ENCODE measurements at places on chromosomes 3 and 15.

GRCh38 chr15:60898896-60899295, 330.2 kb downstream of the RORA start:
- no peak for DNase-seq

DNA sequence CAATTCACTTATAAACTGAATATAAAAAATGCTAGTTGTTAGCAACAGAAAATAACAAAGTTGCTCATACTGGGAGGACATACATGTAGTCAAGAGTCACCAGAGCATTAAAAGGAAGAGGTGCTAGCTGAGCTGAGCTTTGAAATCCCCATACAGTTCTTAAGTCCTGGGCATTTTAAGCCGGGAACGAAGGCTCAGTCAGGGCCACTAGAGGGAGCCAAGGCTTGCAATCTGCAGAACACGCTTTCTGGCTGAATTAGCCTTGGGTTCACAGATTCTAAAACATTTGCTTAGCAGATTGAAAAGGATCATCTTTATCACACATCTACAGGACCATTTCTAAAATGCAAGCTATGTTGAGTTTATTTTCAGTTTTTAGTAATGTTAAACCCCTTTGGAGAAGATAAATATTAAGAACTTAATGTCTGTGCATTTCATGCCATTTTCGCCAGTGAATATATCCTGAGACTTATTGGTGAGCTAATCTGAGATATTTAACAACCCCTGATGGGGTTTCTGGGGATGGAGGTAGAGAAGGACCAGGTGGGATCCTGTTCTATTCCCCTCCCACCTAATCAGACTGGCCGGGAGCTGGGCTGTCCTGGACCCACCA, 26.3 kb upstream of the MNS1 start:
- DNase-seq = peak; percentile 72

DNA sequence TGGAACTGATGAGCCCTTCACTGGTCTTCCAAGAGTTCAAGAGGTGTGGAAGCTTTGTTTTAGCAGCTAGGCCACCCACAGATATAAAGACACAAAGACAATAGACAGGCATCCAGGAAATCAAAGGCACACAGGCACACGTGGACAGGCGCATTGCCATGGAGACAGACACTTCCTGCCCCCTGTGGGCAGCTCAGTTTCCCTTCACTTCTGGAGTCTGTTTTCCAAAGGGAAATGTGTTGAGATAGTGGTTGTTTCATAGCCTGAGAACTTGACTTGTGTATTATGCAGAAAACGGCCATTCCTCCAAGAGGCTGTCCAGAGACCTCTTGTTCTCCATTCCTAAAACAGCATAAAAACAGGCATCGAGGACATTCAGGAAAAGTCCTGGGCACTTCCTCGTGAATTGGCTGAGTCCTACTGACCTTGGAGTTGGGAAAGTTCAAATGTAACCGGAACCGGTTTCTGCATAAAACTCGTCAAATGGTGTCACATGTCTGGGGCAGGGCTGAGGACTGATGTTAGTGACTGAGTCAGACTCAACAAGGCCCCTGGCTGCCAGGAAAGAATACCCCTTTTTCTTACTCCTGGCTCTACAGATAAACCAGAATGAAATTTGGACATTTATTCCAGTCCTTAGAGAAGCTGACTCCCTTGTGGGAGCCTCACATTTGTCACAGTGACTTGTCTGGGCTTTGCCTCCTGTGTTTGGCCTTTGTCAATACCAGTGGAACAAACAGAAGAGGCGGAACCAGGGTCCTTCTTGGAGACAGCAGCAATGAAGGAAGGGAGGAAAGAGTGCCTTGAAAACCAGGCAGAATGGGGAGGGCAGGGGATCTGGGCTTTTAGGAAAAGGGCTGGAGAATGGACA, 1.3 kb downstream of the ALPK3 start:
- DNase-seq = no peak

- DNase-seq = no peak
Measured at GRCh38 chr3:53293867-53294266, 38.0 kb upstream of the TKT start.

- DNase-seq = no peak
Measured at GRCh38 chr3:33881156-33882064, 83.0 kb downstream of the PDCD6IP start.

DNA sequence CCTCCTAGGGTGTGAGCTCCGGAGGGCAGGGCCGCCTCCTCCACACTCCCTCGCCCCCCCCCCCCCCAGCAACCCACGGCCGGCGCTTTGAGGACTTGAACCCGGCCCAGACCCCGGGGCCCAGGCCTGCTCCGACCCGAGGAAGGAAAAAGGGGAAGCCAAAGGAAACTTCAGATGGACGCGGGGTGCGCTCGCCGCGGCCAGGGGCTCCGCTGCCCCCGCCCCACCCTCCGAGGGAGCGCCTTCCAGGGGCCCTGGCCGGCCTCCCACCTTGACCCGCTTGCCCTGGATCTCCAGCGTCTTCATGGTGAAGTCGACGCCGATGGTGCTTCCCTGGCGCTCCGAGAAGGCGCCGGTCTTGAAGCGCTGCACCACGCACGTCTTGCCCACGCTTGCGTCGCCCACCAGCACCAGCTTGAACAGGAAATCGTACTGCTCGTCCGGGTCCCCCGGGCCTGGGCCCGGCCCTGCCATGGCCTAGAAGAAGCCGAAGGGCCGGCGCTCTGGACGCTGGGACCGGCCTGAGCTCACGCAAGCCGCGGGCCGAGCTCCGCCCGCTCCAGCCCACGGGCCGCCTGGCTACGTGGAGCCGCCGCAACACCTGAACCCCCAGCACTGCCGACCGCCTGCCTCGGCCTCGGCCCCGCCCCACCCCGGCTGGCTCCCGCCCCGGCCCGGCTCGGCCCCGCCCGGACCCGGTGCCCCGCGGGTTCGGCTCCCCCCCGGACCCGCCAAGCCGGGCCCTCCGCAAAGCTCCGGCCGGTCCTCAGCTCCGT, 400 bp downstream of the RAB43 start:
- DNase-seq = no peak

- peak; percentile 77 for DNase-seq
Measured at GRCh38 chr3:141312354-141313092, 55.8 kb upstream of the ZBTB38 start.

Measured in erythroblast (primary cell).